ENCODE measurements at places on chromosomes 16 and 17.

DNA sequence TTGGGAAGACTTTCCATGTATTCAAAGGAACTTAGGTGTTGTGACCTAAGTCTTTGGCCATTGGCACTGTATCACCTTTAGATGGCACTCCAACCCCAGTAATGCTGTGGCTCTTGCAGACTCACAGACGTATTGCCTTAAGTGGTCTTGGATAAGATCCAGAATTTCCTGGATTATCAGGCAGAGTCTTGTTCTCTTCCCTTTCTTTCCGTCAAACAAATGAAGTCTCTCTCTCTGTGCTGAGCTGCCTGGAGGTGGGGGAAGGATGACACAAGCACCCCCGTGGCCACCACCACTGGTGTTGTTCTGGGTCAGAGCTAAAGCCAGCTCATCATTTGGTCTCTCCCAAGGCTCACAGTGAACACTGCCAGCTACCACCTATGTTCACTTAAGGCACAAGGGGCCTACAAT is 789.9 kb upstream of the KIF2B start:
- DNase-seq: no peak

GRCh38 chr16:16019488-16019887 is 70.1 kb downstream of the ABCC1 start:
- no peak for DNase-seq

GRCh38 chr17:73725794-73726515 is 81.7 kb upstream of the SDK2 start:
- no peak for DNase-seq

- no peak for DNase-seq
Observed at GRCh38 chr16:12801511-12802042, 2.1 kb downstream of the CPPED1 start.

- DNase-seq: no peak
Observed at GRCh38 chr16:52553322-52553721, 6.4 kb upstream of the TOX3 start.

DNA sequence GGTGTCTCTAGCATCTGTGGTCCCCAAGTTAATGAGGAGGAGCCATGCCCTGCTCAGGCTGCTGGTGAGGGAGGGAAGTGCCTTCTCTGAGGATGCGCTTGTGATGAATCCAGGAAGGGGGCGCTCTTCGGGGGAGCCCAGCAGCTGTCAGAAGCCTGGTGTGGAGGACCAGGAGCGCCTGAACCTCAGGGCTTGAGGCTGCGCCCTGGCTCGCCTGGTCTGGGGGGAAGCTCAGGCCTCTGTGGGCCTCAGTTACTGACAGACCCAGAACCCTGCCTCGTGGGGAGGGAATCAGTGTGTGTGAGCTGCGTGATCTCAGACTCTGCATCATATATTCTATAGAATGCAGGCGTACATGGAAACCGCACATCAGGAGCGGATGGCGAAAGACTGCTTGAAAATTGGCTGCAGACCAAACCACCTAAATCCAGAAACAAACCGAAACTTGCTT is 126.1 kb downstream of the SEC14L1 start:
- no peak for DNase-seq

DNA sequence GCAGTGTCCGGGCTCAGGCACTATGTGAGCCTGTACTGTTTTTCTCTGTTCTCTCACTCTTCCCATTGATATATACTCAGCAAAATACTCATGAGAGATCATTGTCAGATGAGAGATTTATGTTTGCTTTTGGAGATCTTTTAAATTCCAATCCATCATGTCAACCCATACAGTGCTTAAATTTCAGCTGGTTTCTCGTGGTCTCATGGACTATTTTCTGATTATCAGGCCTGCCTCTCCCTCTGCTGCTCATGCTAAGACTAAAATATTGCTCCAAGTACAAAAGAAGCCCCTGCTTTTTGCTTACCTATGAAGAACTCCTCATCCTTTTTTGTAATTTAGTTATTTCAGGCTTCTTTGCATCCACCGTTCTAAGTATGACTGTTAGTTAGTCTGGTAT is 547.2 kb downstream of the KCNJ2 start:
- no peak for DNase-seq

GRCh38 chr17:2347805-2348685 is 10.7 kb downstream of the SGSM2 start:
- no peak for DNase-seq

DNA sequence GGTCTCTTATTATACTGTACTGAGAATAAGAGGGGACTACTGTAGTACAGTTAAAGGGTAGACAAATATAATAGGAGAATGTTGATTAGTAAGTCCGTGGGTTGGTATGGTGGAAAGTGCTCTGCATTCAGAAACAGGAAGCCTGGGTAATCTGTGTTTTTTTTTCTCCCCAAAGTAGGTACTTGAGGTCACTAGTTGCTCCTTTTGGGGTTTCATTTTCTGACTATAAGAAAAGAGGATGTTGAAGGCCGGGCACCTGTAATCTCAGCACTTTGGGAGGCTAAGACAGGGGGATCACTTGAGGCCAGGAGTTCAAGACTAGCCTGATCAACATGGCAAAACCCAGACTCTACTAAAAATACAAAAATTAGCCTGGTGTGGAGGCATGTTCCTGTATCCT is 42.0 kb upstream of the MMD start:
- no peak for DNase-seq

- no peak for DNase-seq
Observed at GRCh38 chr16:23132775-23133463, 16.3 kb downstream of the USP31 start.

GRCh38 chr17:81277421-81277820 is 17.7 kb downstream of the SLC38A10 start:
- no peak for DNase-seq

DNA sequence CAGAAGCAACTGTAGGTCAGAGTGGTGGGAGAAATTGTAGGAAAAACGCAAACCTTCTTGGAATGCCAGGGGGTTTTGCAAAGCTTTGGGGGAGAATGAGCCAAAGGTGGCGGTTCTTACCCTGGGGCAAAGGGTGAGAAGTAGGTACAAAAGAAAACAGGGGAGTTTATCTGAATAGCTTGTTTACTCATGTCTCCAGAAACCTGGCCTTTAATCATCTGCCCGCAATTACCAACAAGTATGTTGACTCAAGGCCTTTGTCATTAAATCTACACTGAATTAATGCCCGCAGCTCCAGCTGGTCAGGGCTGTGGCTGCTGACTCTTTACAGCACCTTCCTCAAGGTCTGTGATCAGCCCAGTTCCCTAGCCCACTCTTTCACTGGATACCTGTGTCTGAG is 320.1 kb downstream of the CBLN1 start:
- DNase-seq: no peak

- no peak for DNase-seq
Observed at GRCh38 chr16:54244061-54244886, 42.3 kb downstream of the IRX3 start.

GRCh38 chr17:80594431-80595269 is 50.0 kb downstream of the RPTOR start:
- DNase-seq: no peak

GRCh38 chr16:23920899-23921298 is 85.1 kb downstream of the PRKCB start:
- DNase-seq: no peak

Measured in stimulated activated naive CD4-positive, alpha-beta T cell treated with Interleukin-2 at 50 U/mL for 16 hours (primary cell).